Vagina (tissue), 2 donors: ENCODE measurements at places on chromosomes 1 and 21.

DNA sequence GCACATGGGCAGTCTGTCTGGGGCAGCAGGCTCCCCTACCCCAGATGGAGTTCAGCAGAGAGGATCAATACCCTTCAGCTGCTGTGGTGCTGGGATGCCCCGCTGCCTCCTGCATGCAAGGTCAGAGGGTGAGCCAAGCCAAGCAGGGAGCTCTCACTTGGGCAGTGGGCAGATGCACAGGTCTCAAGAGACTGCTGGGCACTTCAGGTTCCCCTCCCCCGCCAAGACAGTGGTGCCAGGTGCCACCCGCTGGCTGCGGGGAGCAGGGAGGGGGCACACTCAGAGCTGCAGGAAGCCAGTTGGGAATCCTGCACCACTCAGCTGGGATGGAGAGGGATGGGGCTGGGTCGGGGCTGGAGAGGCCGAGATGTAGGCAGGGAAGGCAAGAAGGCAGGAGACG is 15.8 kb upstream of the EVA1B start:
- H3K4me1 ChIP-seq: peaks cover 7% of the 10 kb centered on the region
- no peak overlapping the region for H3K27ac ChIP-seq
- H3K27me3 ChIP-seq: no peaks in the 10 kb centered on the region
- H3K36me3 ChIP-seq: no peaks in the 10 kb centered on the region

DNA sequence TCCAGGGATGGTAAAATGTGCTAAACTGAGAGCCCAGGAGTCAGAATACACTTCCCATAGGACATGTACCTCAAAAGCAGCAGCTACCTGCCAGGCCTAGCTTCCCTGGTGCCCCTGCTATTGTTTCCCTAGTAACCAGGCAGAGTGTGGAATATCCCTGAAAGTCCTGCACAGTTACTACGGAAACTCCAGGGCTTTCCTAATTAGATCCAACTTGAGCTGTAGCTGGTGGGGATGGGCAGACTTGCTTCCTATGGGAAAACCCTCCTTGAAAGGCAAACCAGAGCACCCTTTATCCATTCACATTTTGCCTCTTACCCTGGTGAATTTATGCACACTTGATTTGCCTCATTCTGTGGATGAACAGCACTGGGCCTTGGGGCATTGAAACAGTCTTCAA is 559.9 kb upstream of the PBX1 start:
- H3K4me3 ChIP-seq: no peak overlapping the region
- H3K27ac ChIP-seq: no peak overlapping the region
- H3K36me3 ChIP-seq: no peaks in the 10 kb centered on the region
- DNase-seq: no peak

DNA sequence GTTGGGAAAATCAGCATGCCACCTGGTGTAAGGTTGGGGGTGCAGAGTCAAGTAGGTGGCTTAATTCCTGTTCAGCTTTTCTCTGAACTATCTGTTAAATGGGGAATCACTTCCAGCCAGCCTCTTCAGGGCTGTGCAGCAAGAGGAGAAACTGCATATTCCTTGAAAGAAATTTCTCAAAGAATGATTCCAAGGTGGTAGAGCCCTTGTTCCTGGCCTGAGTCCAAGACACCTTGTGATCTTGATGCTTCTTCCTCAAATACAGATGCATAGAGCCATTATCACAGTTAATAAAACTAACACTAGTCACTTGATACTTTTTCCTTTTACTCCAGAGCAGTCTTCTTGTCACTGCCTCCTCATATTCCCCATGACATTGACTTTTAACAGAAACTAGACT is 5.2 kb downstream of the TXLNA start:
- H3K36me3 ChIP-seq: peaks cover 64% of the 10 kb centered on the region
- H3K27me3 ChIP-seq: no peaks in the 10 kb centered on the region

DNA sequence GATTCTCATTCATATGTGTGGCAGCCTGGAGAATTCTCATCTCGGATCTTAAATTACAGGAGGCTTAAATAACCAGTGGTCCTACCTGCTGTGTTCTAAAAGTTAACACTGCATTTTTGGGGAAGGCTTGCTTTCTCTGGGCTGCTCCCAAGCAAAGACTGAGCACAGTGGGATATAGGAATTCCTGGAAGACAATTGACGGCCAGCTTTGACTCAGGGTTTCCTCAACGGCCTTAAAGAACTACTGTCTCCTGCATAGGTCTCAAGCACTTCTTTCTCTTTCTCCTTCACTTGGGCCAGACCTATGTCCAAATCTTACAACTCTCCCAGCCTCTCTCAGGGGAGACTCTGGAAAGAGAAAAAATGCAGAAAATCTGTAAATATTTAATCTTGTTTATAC is 1.0 kb upstream of the KRTAP13-3 start:
- no peaks in the 10 kb centered on the region for H3K4me1 ChIP-seq
- H3K27ac ChIP-seq: no peak overlapping the region
- H3K27me3 ChIP-seq: no peaks in the 10 kb centered on the region
- H3K4me3 ChIP-seq: no peak overlapping the region
- no peaks in the 10 kb centered on the region for H3K36me3 ChIP-seq

- DNase-seq: no peak
- no peaks in the 10 kb centered on the region for H3K36me3 ChIP-seq
- no peaks in the 10 kb centered on the region for H3K27me3 ChIP-seq
- H3K27ac ChIP-seq: no peak overlapping the region
- no peak overlapping the region for H3K4me3 ChIP-seq
- H3K4me1 ChIP-seq: no peaks in the 10 kb centered on the region
Measured at GRCh38 chr1:162756523-162756922, 34.0 kb upstream of the HSD17B7 start.

- H3K36me3 ChIP-seq: no peaks in the 10 kb centered on the region
- no peak for DNase-seq
- H3K27ac ChIP-seq: no peak overlapping the region
- no peak overlapping the region for H3K4me3 ChIP-seq
- no peaks in the 10 kb centered on the region for H3K27me3 ChIP-seq
Measured at GRCh38 chr1:28086651-28087050, 1.8 kb downstream of the EYA3 start.

- DNase-seq: no peak
- H3K27ac ChIP-seq: no peak overlapping the region
- H3K36me3 ChIP-seq: no peaks in the 10 kb centered on the region
- no peaks in the 10 kb centered on the region for H3K4me1 ChIP-seq
- H3K4me3 ChIP-seq: no peak overlapping the region
Measured at GRCh38 chr1:239457491-239458143, 71.2 kb downstream of the CHRM3 start.

DNA sequence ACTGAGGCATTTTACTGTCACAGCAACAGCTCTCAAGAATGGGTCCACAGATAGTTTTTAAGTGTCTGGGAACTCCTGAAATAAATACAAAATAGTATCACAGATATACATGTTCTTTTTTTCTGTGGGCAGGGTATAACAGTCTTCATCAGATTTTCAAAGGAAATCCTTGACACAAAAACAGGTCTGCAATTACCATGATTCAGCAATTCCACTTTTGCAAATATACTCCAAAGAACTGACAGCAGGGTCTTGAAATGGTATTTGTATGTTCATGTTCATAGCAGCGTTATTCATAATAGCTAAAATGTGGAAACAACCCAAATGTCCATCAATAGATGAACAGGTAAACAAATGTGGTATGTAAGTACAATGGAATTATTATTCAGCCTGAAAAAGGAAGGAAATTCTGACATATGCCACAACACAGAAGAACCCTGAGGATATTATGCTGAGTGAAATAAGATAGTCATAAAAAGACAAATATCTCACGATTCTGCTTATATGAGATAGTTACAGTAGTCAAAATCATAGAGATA is 85.0 kb downstream of the EPS15 start:
- no peak for DNase-seq
- no peak overlapping the region for H3K27ac ChIP-seq
- no peaks in the 10 kb centered on the region for H3K27me3 ChIP-seq

GRCh38 chr21:34029743-34030528 is 43.4 kb upstream of the MRPS6 start:
- no peak overlapping the region for H3K4me3 ChIP-seq
- DNase-seq: no peak

DNA sequence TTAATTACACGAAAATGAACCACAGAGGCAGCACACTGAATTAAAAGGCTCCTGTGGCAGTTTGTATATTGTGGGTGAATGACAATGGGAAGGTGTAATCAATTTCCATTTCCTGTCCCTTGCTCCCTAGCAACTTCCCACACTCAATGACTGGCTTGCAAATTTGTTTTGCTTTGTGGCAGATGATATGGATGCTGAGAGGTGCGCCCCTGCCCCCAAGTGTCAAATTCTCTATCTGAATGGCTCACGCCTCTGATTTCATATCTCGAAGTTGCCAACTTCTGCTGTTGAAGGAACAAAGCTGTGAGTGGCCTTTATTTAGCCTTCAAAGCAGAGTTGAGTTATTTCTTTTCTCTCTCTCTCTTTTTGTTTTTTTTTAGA is 86.0 kb downstream of the FOXD2 start:
- H3K27ac ChIP-seq: no peak overlapping the region
- no peak overlapping the region for H3K4me3 ChIP-seq
- no peak for DNase-seq
- H3K36me3 ChIP-seq: no peaks in the 10 kb centered on the region

GRCh38 chr1:30955448-30956015 is 47.0 kb upstream of the SDC3 start:
- DNase-seq: no peak
- H3K27me3 ChIP-seq: no peaks in the 10 kb centered on the region
- no peak overlapping the region for H3K27ac ChIP-seq
- H3K36me3 ChIP-seq: no peaks in the 10 kb centered on the region
- no peak overlapping the region for H3K4me3 ChIP-seq
- H3K4me1 ChIP-seq: no peaks in the 10 kb centered on the region
